ENCODE measurements at places on chromosomes 12 and 14.

DNA sequence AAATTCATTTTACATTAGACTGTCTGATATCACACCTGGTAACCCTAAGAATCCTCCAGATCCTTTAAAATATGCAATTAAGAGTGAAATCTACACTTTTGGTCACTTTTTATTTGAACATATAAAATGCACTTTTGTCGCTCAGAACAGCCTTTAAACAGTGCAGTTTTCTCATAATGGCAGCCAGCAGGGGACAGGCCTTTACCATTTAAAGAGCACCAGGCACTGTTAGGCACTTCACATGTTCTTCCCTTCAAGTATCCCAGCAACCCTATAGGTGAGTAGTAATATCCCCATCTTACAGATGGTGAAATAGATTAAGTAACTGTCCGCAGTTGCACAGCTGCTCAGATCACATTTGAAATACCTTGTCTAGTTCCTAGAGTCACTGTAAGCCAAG, 11.3 kb upstream of the SAMD4A start:
- no peak for DNase-seq

GRCh38 chr14:71474301-71475265, 457.6 kb upstream of the RGS6 start:
- no peak for DNase-seq

- no peak for DNase-seq
Measured at GRCh38 chr12:116366824-116367223, 89.3 kb upstream of the MED13L start.

DNA sequence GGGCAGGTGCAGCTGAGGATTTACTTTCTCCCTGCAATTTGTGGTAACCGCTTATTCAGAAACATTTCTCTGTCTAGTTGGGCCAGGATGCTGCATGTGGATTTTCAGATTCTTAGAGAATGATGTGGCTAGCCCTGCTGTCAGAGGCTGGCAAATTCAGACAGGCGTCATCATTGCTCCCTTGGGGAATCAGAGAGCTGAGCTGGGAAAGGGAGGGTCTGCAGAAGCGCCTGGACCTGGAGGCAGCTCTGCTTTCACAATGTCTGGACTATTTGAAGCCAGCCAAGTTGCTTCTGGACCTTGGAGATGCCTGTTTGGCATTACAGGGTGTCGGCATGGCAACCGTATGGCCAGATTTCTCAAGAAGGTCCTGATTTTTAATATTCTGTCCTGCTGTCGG, 3.4 kb downstream of the GALNT16 start:
- no peak for DNase-seq

DNA sequence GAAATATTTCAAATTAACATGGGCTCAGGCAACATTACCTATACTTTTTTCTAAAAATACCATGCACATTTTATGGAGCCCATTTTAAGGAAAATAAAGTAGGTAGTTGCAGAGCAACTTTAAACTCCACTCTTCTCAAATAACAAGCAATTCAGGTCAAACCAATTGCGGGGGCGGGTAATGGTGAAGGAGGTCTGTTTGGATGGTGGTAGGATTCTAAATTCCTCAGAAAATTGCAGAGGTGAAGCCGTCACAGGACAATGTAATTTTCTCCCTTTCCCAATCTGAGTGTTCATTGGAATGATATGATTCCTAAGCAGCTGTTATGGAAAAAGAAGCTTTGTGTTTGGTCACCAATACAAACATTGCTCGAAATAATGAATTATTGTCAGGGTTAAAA, 11.6 kb downstream of the PKP2 start:
- DNase-seq: no peak

DNA sequence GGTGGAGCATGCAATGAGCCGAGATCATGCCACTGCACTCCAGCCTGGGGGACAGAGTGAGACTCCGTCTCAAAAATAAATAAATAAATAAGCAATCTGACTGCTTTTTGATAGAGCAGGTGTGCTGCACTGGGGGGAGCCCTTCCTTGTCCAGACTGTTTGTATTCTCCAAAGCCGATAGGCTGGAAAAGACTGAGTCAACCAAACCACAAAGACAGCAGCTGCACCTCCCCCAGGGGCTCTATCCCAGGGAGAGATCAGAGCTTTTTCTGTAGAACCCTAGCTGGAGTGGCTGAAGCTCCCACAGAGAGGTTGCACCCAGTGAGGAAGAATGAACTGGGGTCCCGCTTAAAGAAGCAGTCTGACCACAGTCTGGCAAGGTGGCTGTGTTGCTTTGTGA, 45.8 kb upstream of the LALBA start:
- DNase-seq: no peak

DNA sequence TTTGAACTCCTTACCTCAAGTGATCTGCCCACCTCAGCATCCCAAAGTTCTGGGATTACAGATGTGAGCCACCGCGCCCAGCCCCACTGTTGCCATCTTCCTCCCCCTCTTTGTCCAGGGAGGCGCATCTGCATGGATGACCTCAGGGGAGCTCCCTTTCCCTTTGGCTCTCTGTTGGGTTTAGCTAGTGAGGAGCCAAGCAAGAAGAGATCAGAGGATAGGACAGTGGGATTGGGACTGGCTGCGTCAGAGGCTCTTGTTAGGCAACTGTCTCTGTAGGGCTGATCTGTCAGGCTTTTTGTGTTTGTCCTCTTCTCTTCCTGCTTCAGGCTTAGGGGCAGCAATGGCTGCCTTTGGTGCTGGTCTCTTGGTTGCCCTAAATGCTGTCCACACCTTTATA, 8.5 kb upstream of the IFT81 start:
- no peak for DNase-seq

GRCh38 chr14:97943619-97944018, 1146.4 kb downstream of the VRK1 start:
- DNase-seq: no peak

DNA sequence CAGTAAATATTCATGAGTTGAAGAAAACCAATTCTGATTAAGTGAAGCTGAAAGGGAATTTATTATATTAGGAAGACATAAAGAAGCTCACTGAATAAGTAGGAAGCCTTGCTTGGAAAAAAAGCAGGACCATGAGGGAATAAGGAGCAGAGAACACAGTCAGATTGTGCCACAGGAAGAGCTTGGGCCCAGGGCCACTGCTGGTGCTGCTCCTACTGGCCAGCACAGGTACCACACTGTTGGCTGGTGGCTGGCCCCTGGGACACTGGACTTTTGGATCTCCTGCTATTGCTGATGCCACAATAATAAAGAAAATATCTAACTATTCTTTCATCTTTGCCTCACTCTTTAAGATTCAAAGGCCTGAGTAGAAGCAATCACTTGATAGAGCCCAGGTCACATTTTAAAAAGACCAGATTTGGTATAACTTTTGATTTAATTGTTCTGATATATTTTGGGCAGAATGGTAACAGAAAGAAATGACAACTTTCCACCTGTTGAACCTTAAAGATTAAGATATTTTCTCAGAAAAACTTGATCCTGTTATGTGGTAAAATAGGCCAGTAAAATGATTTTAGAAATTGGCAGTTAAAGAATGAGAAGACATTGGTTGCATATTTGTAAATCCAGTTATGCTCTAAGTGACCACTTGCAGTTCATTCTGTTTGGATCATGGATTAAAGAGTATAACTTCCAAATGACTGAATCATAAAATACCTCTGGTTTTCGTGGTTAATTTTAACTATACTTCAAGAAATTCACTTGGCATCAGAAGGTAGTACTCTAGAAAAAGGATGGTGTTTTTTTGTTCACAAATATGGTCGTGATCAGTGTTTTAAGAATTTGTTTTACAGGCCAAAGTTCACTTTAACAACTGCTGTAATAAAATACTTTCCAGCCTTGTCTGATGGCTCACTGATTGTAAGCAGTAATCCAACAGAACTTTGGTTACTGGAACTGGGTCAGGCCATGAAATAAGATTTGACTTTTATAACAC, 68.3 kb downstream of the DERA start:
- no peak for DNase-seq

DNA sequence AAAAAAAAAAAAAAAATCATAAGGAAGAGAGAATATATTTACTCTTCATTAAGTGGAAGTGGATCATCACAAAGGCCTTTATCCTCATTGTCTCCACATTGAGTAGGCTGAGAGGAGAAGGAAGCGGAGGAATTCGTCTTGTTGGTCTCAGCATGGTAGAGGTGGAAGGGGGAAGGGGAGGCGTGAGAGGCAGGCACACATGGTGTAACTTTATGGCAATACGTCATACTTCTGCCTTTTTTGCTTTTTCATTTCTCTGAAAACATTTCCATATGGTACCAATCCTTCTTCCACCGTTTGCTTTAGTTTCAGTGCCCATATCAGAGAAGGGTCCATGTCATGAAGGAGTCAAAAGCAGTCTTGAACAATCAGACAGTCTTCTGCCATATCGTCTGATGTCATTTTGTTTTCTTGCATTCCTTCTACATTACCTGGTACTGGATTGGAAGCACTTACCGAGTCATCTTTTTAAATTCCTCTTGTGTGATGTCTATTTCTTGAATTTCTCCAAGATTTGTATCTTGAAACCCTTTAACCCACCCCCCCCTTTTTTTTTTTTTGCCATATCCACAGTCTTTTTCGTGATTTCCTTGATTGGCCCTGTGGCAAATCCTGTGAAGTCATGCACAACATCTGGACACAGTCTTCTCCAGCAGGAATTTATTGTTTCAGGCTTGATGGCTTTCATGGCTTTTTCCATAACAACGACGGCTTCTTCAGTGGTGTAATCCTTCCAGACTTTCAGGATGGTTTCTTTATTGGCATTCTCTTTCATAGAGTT, 8.9 kb downstream of the FUT8 start:
- DNase-seq: no peak

GRCh38 chr14:65805113-65805473, 392.6 kb downstream of the FUT8 start:
- DNase-seq: no peak

GRCh38 chr12:68602720-68603119, 8.0 kb upstream of the RAP1B start:
- no peak for DNase-seq

DNA sequence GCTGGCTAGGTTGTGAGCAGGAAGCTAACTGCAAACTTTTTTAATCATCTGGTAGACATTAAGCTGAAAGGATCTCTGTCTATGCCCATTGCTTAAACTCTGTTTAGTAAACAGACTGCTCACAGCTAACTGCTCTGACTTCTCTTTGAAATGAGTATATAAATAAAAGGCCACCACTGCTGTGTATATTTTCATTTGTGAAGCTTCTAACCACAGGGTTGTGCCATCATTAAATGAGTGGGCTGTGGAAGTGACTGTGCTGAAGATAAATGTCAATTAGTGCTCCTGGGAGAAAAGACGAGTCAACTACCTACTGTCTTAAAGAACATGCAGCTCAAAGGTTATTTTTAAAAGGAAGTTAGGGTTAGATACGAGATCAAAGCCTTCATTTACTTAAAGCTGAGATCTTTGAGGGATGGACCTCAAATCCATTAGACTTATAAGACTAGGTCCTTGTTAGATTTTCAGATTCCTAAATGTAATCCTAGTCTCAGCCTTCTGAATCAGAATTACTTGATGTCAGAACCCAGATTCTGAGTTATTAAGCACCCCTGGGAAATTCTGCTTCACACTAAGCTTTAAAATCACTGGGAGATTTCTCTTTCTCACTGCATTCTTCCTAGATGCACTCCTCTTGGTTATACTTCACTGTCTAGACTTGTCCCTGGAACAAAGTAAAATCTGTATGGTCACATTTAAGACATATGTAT, 213.1 kb upstream of the FLRT2 start:
- no peak for DNase-seq

DNA sequence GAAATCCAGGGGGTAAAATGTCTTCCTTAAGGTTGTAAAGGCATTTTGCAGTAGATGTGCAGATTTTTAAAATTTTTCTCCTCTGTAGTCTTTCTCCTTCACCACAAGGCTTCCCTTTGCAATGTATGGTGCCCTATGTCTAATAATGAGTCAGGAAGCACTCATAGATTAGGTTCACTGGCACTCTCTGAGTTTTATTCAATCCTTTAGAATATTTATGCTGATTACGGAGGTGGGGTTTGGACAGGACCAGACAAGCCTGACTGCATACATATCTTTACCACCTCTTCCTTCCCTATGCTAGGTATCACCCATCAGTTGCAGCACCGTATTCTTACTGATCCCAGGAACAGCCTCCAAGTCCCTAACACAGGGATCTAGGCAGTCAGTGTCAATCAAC, 99.5 kb downstream of the NEDD1 start:
- DNase-seq: no peak

- no peak for DNase-seq
Measured at GRCh38 chr12:109953656-109954055, 42.5 kb downstream of the GIT2 start.

GRCh38 chr12:7142056-7142644, 12.0 kb downstream of the CLSTN3 start:
- peak; percentile 86 for DNase-seq

GRCh38 chr14:104239185-104239775, 100.9 kb downstream of the KIF26A start:
- no peak for DNase-seq

DNA sequence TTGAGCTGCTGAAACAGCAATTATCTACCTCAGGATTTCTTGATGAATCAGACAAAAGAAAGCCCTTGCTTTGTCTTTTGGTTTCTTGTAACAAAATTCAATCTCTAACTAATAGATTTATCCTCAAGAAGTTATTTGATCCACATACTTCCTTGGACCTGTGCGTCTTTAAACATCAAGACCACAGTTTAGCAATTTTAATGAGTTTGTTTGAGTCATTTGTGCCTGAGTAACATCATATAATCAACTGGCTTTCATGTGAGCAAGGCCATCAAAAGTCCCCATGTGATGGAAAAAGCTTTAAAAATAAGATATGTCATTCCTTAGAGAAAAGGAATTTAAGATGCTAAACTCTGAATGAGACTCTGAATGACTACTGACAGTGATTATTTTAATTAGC, 52.3 kb downstream of the KCNC2 start:
- DNase-seq: no peak

DNA sequence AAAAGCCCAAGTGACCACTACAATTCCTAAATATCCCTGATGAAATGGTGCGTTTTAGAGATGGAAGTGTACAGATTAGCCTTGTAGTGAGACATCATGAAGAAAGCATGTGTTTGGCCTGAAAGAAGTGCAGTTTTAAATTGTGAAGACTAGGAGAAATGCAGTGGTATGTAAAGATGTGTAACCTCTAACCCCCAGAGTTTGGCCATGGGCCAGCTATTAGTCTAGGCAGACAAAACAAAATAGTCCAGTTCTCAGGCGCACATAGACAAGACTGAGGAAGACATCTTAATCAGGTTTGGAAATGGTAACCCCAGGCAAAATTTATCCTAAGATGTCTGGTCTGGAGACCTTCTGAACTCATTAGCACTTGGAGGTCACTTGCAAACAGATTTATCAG, 23.4 kb downstream of the WBP11 start:
- no peak for DNase-seq

GRCh38 chr12:27285403-27285802, 41.3 kb downstream of the STK38L start:
- DNase-seq: no peak

GRCh38 chr14:65206448-65207096, 104.3 kb upstream of the MAX start:
- DNase-seq: no peak

DNA sequence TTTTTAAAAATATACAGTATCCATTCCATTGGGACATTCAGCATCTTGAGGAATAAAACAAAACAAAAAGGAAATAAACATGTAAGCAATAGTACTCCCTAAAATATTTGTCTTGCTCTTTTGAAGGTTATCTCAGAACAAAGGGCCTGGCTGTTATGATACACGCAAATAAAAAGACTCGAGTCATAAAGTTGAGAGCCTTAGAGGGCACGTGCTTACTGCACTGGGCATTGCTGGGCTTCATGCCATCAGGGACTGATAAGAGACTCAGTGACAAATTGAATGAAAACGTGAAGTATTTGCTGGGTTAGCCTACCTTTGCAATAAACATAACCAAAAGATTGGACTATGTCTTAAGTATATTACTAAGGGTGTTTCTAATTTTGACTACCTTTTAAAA, 118.9 kb downstream of the SLC35F4 start:
- DNase-seq: no peak

Data from posterior cingulate gyrus (tissue), 11 donors.